ENCODE measurements at places on chromosomes 7 and 10. TPM values are rescaled to one million over a fixed set of nuclear protein-coding genes. Genes with fewer than 3 reads are reported as not detected.

- no peak for DNase-seq
Observed at GRCh38 chr7:74233655-74234285, 20.4 kb downstream of the RFC2 start.

GRCh38 chr7:109926738-109927137 lies 1164.2 kb upstream of the LRRN3 start:
- DNase-seq: no peak

The LRIT2 gene
- total RNA-seq: not detected

GRCh38 chr7:18294411-18294810 lies 201.1 kb upstream of the HDAC9 start:
- no peak for DNase-seq

The RNF148 gene
- not detected for total RNA-seq

The SCART1 gene
- total RNA-seq: 0.45 TPM

GRCh38 chr7:24718977-24719491 lies 38.2 kb downstream of the GSDME start:
- no peak for DNase-seq

- DNase-seq: peak; percentile 72
Observed at GRCh38 chr7:66557214-66558200, 71.2 kb upstream of the KCTD7 start.

The SPAM1 gene
- total RNA-seq: not detected

GRCh38 chr7:149415391-149416071 lies 45.3 kb downstream of the ZNF777 start:
- DNase-seq: no peak

GRCh38 chr10:88874281-88874680 lies 5.8 kb upstream of the STAMBPL1 start:
- DNase-seq: no peak

The WNT8B gene
- 0.16 TPM for total RNA-seq

DNA sequence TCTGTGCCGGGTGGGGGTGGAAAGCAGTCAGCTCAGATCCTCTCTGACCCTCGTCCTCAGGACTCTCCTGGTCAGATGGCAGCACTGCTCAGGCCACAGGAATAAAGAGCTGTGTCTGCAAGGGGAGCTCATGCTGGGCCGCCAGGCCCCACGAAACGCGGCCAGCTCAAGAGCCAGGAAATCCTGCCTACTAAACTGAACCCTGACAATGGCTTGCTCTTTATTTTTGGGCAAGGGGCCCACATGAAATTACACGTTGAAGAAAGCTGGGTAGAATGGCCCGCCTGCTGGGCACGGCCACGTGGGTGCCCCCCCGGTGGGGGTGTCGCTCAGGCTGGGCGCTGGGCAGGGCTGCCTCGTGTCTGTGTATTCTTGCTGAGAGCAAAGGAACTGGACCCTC lies 103.0 kb downstream of the ITIH5 start:
- no peak for DNase-seq

DNA sequence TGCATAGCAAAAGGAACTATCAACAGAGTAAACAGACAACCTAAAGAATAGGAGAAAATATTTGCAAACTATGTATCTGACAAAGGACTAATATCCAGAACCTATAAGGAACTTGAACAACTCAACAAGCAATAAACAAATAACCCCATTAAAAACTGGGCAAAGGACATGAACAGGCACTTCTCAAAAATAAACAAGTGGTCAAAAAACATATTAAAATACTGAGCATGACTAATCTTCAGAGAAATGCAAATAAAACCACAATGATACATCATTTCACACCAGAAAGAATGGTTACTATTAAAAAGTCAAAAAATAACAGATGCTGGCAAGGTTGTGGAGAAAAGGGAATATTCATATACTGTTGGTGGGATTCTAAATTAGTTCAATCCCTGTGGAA lies 17.1 kb downstream of the MAGI2 start:
- no peak for DNase-seq

The MTERF1 gene
- total RNA-seq: 20.4 TPM

- no peak for DNase-seq
Observed at GRCh38 chr10:8044908-8045725, 9.4 kb upstream of the GATA3 start.

DNA sequence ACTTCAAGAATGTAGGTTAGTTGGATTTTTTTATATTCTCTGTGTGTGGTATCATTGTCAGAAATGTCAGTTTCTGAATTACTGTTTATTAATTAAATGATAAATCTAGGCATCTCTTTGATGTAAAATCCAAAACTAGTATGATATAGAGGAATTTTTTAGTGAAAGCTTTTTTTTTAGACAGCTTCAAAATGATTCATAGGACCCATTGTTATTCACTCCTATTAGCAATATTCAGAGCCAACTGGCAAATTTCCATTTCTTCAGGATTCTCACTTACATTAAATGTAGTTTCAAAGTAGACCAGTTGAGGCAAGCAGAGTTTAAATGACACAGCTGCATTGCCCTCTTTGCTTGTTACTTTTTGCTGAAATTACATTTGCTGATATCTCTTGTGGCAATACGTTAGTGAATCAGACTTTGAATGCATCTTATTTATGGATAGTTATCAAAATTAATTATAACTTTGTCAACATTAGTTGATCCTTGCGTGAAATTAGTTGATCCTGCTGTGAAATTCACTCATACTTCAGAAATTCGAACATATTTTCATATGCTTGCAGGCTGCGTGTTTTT lies 20.3 kb downstream of the ZNF277 start:
- no peak for DNase-seq

GRCh38 chr7:139762886-139763285 lies 14.9 kb downstream of the HIPK2 start:
- DNase-seq: no peak

- DNase-seq: no peak
Observed at GRCh38 chr7:128791972-128792327, 182 bp downstream of the CCDC136 start.

DNA sequence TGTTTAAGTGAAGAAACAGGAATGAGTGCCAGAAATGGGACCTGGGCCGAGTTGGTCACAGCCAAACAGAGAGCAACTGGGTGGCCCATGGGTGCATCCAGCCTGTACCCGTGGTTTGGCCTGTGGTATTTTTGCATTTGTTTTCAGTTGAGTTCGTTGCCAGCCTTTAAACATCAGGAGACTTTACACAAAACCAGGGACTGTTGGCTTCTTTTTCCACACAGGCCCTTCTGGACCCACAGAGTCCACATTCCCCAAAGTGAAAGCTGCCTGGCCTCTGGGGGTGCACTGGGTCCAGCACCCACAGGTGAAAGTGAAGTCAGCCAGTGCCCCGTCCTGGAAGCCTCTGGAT lies 54.1 kb upstream of the TNS3 start:
- DNase-seq: no peak

GRCh38 chr7:40611095-40611871 lies 476.5 kb downstream of the SUGCT start:
- DNase-seq: no peak

The CBX3 gene
- 370 TPM for total RNA-seq

DNA sequence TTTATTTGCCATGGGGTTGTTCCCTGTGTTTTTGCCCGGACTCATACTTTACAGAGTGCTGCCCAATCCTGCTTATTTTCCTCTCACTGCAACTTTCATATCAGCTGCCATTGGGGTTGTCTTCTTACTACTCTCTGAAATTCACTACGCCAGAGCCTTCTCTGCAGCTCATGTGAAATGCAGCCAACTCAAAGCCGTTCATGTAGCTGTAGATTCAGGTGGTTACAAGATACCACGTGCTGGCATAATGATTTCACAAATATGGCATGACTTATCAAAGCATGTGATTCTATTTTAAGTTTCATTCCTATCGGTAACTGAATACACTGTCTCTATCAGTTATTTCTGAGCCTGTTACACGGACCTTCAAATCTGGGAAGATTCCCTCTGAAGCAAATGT lies 130.3 kb upstream of the WNT16 start:
- DNase-seq: no peak

The TMEM213 gene
- total RNA-seq: not detected

GRCh38 chr10:78995987-78996791 lies 72.6 kb upstream of the ZMIZ1 start:
- no peak for DNase-seq

The SLC26A5 gene
- total RNA-seq: not detected

All from activated naive CD8-positive, alpha-beta T cell treated with anti-CD3 and anti-CD28 coated beads for 36 hours (primary cell).